ENCODE measurements at places on chromosomes 3 and 15.

DNA sequence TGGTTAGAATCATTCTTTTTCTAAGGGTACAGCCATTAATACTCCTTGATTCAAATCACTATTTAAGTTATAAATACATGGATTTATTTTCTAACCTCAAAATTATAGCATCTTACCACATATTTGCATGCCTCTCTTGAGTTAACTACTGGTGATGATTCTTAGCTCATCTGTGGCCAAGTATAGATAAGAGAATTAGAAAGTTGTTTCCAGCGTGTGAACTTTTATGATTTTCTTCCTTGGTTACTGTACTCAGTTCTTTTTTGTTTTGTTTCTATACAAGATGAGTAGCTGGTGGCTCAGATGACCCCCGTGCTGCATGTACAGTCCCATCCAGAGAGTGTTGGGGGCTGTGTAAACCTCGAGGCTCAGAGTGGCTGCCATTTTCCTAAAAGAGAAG is 124.6 kb downstream of the IGF1R start:
- no peak for DNase-seq

DNA sequence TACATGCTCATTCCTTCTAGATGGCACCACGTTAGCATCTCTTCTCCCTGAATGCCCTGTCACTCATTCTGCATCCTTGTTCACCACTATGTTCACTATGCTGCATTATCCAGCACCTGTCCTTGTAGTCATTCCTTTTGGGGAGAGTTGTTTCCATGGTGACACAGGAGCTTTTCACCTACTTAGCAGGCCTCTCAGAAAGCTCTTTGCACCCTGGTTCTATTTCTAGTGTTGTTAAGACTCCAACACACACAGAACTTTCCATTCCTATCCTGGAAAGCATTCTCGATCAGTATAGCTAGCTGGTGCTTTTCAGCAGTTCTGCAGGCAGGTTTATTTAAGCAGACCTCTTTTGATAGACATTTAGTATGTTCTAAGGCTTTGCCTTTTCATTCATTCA is 6.7 kb upstream of the RPL14 start:
- no peak for DNase-seq

DNA sequence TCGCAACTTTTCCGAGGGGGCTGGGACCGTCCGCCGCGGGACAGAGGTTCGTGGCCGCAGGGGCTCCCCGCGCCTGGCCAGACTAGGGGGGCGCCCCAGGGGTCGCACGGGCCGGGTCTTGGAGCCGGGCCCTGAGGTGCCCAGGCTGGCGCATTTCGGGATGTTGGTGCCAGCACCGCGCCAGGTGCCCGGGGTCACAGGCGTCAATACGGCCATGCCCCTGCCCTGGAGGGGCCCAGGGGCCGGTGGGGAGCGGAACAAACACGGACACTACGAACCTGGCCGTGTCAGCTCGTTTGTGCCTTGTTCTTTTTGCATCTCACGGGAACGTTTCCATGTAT is 366 bp downstream of the TM6SF1 start:
- no peak for DNase-seq

- DNase-seq, result no peak
Observed at GRCh38 chr3:183226333-183226890, 26.6 kb upstream of the B3GNT5 start.

GRCh38 chr3:177438596-177439220 is 241.4 kb upstream of the TBL1XR1 start:
- no peak for DNase-seq

- no peak for DNase-seq
Observed at GRCh38 chr3:169242708-169243513, 420.6 kb downstream of the MECOM start.

DNA sequence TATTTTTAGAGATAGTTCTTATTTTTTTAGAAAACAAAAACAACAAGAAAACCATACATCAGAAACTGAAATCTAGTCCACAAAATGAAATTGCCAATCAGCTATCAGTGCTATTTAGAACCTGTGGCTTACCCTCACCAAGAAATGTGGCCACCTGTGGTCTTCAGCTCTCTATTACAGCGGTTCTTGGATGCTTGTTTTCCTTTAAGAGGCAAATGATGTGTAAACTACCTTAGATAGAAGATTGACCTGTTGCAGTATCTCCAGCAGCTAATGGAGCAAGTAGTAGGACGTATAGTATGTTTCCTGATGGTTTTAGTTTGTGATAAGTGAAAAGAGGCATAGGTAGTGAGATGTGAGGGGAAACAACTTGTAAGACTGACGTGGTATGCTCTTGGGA is 21.2 kb downstream of the TFG start:
- DNase-seq, result no peak

GRCh38 chr3:17339132-17339575 is 403.3 kb downstream of the TBC1D5 start:
- DNase-seq, result no peak

GRCh38 chr15:72217216-72217615 is 13.8 kb downstream of the PKM start:
- DNase-seq, result no peak

GRCh38 chr15:80559320-80559693 is 135.8 kb upstream of the ABHD17C start:
- no peak for DNase-seq

GRCh38 chr3:56869157-56869889 is 67.6 kb upstream of the ARHGEF3 start:
- no peak for DNase-seq

- DNase-seq, result no peak
Observed at GRCh38 chr3:125213946-125214542, 1.5 kb upstream of the SLC12A8 start.

DNA sequence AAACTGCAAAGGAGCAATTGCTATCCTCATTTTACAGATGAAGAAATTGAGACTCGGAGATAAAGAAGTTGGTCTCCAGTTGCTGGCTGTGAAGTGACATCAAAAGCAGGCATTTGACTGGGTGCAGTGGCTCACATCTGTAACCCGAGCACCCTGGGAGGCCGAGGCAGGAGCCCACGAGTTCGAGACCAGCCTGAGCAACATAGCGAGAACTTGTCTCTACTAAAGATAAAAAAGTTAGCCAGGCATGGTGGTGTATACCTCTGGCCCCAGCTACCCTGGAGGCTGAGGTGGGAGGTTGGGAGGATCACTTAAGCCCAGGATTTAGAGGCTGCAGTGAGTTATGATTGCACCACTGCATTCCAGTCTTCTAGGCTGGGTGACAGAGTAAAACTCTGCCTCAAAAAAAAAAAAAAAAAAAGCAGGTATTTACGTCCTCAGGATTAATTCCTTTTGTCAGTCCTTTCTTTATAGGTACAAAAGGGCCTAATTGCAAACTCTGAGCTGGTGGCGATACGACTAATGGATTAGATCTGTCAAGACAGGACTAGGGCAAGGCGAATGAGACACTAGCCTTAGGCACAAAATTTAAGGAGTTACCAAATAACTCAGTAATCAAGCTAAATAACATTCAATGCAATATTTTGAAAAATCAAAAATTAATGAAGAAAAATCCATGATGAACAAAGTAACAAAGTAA is 5.9 kb upstream of the DNASE1L3 start:
- no peak for DNase-seq

- no peak for DNase-seq
Observed at GRCh38 chr3:55484191-55484689, 2.9 kb downstream of the WNT5A start.

DNA sequence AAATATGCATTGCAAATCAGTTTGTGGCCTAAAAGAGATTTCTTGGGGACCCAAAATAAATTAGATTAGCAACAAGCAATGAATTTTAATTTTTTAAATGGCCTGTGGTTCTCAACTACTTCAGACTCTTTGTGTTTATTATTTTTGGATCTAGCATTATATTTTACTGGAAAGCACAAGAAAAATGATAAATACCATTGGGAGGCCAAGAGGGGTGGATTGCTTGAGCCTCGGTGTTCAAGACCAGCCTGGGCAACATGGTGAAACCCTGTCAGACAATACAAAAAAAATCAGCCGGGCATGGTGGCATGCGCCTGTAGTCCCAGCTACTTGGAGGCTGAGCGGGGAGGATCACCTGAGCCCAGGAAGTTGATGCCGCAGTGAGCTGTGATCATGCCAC is 13.6 kb downstream of the LACTB start:
- DNase-seq, result no peak

GRCh38 chr15:62326460-62327011 is 161.5 kb upstream of the C2CD4B start:
- DNase-seq, result no peak

DNA sequence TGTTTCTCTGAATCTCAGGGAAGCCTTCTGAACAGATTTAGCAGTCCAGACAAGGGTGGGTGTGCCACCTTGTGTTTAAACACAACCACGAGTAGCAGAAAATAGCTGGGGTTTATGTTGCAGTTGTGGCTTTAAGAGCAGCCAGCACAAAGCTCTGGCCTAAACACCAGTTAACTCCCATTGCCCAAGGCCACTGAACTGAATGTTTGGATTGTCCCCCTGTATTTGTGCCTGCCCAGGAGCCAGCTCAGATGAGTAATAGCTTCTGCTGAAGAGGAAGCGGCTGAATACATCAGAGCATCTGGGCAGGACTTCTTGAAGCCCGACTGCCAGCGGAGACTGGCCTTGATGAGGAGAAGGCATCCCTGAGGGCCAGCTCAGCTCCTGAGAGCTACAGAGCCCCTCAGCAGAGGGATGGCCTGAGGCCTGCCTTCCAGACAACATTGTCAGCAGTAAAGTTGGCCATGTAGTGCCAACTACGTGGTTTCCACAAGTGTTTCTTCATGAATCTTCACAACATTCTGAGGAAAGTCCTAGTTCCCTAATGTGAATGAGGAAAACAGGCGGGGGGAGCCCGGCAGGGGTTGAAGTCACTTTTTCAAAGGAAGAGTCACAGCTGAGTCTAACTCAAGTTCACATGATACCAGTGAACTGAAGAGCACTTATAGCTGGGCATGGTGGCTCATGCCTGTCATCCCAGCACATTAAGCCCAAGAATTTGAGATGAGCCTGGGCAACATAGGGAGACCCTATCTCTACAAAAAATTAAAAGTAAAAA is 65.8 kb upstream of the ZBTB38 start:
- no peak for DNase-seq

- no peak for DNase-seq
Observed at GRCh38 chr3:126022741-126023359, 53.9 kb downstream of the ROPN1B start.
